Esophagus mucosa (tissue), 1 donor: ENCODE measurements at places on chromosomes 11 and 22. TPM values are rescaled to one million over a fixed set of nuclear protein-coding genes. Genes with fewer than 3 reads are reported as not detected.

- no peak for ATAC-seq
Measured at GRCh38 chr11:69834811-69835800, 15.9 kb upstream of the FGF3 start.

DNA sequence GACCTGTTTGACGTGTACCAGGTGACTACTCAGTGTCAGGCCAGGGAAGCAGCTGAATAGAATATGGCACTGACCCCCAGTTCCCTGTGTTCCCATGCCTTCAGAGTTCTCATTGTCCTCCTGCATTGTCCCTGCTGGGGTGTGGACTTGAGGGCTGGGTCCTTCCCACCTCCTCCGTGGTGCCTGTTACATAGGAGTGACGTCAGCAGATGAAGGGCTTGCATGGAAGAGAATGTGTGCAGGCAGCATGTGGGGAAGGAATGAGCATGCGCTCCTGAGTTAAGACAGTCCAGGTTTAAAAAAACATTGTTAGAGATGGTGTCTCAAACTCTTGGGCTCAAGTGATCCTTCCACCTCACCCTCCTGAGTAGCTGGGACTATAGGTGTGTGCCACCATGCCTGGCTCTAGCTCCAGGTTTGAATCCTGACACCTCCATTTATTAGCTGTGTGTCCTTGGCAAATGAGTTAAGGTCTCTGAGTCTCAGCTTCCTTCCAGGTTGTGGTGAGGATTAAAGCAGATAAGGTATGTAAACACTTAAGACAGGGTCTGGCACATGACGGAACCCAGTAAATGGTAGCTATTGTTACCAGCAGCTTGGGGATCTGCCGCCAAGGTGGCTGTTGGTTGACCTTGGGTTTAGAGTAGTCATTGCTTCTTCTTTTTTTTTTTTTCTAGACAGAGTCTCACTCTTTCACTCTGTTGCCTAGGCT, 7.5 kb upstream of the SOX10 start:
- ATAC-seq = no peak

DNA sequence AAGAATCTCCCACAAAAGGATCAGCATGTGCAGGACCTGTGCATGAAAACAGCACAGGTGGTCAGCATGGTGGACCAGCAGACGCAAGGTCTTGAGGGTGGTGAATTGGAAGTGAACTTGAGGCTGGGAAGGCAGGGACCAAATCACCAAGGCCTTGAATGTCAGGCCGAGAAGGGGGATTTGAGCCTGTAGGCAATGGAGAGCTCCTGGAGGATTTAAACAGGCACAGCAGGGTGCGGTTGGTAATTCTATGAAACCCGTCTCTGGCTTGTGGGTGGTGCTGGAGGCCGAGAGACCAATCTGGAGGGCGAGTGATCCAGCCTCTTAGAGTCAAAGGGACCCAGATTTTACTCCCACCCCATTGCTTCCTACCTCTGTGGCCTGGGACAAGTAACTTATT, 2.4 kb downstream of the TSKU start:
- no peak for ATAC-seq

DNA sequence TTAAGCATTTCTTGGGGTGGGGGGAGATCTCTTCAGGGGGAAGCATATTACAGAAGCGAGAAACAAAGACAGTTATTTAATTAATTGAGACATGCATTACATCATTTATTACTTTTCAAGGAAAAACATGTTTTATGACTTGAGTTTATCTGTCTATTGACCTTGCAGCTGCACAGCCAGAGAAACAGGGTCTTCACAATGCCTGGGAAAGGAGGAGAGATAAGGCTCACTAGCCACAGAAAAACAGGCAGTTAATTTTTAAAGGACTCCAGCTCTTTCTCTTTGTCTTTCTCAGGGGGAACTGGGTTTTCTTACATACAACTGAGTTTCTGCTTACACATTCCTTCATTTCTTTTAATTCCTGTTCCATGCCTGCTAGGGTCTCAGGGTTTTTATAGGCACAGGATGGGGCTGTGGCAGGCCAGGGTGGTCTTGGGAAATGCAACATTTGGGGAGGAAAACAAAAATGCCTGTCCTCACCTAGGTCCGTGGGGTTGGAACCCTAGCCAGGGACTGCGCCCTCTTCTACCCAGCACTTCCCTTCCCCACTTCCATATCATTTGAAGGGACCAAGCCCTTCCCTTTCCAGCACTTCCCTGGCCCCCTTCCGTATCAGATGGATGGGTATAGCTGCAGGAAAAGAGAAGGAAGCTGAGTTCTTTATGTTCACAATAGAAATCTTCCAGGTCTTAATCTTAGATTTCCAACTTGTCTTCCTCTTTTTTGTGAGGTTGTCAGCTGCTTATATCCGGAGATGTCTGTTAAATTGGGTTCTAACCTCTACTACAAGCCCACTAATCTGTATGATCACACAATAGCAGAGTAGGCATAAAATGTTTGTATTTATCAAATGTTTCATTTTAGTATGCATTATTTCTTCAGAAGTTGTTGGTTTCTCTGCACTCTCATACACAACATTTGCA, 38.3 kb downstream of the BIRC2 start:
- ATAC-seq = no peak

- ATAC-seq = no peak
Measured at GRCh38 chr11:19963697-19964387, 196.4 kb downstream of the DBX1 start.

FAM111B gene
- 9.6 TPM for total RNA-seq

LMNTD2 gene
- total RNA-seq = 3.0 TPM

DNA sequence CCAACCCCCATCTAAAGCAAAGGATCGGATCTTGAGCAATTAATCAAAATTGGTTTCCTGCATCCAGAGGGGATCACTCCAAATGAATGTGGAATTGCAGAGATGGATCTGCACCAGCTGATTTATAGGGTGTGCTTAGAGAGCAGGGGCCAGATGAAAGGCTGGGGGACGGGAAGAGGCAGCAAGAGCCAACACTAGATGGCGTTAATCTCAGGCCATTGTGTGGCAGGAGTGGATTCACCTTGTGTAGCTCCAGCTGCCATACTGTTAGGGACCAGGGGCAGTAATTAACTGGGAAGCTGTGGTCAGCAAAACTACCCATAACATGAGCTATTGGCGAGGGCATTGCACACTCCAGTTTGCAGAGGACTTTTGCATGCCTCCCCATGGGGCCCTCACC, 35.6 kb downstream of the SERPINH1 start:
- no peak for ATAC-seq

GRCh38 chr11:105774899-105775298, 165.0 kb downstream of the GRIA4 start:
- ATAC-seq = no peak

SPON1 gene
- 3.1 TPM for total RNA-seq

FXYD6 gene
- total RNA-seq = 1.6 TPM

OR51B5 gene
- total RNA-seq = not detected

- ATAC-seq = no peak
Measured at GRCh38 chr11:31443802-31444201, 65.6 kb downstream of the IMMP1L start.

DNA sequence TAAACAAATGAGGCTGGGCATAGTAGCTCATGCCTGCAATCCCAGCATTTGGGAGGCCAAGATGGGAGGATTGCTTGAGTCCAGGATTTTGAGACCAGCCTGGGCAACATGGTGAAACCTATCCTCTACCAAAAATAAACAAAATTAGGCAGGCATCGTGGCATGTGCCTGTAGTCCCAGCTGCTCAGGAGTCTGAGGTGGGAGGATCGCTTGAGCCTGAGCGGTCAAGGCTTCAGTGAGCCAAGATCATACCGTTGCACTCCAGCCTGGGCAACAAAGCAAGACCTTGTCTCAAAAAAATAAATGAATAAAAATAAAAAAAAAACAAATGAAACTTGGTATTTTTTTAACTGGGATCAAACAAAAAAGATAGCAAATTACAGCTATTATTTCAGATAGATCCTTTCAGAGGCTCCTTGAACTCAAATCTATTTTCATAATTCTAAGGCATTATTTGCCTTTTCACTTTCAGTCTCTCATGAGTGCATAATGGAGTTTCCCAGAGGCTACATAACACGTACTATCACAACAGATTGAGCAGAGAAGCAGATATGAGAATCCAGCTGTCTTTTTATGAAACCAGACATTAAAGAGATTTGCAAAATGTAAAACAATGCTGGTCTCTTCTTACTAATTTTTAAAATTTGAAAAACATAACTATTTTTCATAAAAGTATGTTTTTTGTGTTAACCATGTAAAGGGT, 23.1 kb downstream of the DDIAS start:
- no peak for ATAC-seq

DNA sequence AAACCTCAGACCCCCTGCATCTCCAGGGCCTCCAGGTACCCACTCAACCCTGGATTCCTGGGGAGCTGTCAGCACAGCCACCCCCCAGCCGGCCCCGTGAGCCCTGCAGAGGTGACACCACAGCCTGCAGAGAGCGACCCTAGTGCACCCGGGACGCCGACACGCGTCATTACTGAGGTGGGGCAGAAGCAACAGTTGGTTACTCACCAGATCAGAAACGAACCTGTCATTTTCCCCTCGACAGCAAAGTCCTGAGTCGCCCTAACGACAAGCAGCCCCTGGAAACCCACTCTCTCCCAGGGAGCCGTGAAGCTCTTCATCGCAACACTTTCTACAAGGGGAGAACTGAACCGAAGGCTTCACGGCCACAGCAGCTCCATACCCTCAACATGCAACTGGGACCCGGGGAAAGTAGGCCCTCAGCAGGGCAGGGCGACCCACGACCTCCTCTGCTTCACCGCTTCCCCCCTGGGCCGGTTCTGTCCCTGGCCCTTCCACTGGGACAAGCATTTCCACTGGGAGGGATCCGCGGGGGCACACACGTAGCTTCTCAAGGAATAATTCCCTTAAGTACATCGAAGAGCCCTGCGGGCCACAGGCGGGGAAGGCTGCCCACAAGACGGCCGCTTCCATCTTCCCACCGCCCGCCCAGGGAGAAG, 1.6 kb downstream of the BRD1 start:
- ATAC-seq = peak; percentile 71

DNA sequence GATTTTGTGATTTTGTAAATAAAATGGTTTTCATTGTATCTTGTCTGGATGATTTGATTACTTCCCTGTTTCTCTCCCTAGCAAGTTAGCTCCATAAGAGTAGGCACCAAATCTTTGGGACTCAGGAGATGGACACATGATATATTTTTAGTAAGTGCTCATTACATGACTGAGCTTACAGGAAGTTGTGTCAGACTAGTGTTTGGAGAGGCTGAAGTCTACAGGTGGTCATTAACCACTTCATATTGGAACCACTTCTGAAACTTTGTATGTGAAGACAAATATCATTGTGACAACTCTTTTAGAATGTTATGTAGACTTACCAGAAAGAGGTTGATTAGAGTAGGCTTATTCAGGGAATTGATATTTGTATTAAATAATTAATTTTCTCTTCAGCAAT, 19.1 kb downstream of the ARHGAP42 start:
- ATAC-seq = no peak

- ATAC-seq = peak; percentile 62
Measured at GRCh38 chr11:10752061-10752460, 1.0 kb downstream of the CTR9 start.

GRCh38 chr11:117752721-117753237, 44.2 kb downstream of the DSCAML1 start:
- ATAC-seq = no peak

NTM gene
- total RNA-seq = 0.92 TPM

DNA sequence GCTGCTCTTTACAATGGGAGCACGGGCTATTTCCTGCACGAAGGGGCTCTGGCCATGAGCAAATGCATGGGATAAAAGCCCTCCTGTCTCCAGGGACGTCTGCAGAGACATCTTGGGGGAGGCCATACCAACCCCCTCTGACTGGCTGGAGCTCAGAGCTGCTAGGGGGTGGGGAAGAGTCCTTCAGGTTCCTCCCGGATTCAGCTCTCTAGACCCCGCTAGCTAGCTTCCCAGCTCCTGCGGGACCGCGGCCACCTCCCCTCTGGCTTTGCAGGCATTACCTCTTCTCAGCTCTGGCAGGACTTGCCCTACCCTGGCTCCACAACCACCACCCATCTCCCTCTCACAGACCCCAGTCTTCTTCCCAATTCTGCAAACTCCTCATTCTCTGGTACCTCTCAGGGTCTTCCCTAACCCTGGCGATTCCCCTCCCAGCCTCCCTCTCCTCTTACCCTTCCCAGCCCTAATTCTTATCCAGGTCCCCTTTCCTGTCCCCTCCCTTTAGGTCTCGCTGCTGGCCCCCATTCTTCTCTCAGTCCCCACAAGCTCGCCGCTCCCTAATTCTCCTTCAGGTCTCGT, 802 bp downstream of the SYT13 start:
- ATAC-seq = no peak

DNA sequence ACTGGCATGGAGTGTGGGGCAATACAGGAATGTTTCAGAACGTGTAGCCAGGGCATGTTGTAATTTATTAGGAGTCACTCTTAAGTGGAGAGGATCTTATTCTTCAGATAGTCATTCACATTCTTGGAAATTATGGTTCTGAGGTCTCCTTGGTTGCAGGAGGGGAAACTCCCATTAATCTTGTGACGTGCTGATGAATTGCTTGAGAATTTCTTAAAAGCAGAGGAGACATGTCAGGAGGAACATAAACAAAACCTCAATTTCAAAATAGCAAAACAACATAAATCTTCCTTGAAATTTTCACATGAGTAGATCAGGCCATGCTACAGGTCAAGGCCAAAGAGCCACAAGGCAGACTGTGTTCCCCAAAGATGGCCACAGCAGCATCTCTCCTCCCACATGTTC, 50.4 kb downstream of the ADM start:
- no peak for ATAC-seq

DNA sequence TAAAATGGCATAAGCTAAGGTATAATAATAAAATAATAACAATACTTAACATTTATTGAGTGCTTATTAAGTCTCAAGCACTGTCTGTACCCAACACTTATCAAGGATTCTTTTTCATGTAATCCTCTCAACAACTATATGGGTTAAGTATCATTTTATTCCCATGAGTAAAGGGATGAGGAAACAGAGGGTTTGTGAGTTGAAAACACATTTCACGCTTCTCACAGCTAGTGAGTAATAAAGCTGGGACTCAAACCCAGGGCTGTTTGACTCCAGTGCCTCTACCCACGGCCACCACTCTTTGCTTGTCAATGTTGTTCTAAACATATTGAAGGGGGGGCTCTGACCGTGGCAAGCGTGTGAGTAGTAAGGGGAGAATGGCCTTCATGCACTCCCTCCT, 8.7 kb downstream of the CD3E start:
- ATAC-seq = no peak

GLYATL2 gene
- 1.6 TPM for total RNA-seq
